Right renal cortex interstitium (tissue), 3 donors: ENCODE measurements at places on chromosomes 2 and 18. TPM values are rescaled to one million over a fixed set of nuclear protein-coding genes. Genes with fewer than 3 reads are reported as not detected.

DNA sequence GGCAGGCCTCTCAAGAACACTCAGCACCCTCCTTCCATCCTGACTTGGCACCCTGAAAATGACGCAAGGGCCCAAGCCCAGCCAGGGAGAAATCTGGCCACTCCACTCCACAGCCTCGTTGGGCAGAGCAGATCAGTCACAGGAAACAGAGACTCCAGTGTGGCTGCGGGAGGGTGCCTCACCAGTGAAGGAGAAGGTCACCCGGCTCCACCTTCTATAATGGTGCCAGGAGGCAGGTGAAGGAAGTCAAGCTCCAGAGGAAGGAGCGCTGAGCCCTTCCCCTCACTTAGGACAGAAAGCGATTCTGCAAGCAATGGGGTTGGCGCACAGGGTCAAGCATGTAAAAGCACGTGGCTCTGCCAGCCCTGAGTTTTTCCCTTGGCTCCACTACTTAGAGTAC, 35.3 kb downstream of the CRACDL start:
- no peak for DNase-seq

- DNase-seq = no peak
Measured at GRCh38 chr2:126901459-126901858, 2.8 kb downstream of the TEX51 start.

DNA sequence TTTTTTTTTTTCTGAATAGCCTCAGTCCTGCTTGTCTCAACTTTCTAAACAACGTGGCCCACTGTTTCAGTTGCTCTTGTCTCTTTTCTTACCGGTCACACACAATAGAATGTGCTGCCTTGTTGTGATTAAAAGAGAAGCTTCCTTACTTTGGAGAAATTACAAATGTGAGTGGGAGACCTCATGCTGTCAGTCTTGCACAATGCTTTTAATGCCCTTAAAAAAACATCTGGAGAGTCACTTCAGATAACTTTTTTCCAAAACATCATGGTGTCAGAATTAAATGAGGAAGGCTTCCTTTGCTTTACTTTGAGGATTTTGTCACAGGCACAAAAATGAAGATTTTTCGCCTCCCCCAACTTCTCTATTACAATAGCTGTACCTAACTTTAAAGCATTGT, 37.7 kb downstream of the LHCGR start:
- DNase-seq = no peak

DNA sequence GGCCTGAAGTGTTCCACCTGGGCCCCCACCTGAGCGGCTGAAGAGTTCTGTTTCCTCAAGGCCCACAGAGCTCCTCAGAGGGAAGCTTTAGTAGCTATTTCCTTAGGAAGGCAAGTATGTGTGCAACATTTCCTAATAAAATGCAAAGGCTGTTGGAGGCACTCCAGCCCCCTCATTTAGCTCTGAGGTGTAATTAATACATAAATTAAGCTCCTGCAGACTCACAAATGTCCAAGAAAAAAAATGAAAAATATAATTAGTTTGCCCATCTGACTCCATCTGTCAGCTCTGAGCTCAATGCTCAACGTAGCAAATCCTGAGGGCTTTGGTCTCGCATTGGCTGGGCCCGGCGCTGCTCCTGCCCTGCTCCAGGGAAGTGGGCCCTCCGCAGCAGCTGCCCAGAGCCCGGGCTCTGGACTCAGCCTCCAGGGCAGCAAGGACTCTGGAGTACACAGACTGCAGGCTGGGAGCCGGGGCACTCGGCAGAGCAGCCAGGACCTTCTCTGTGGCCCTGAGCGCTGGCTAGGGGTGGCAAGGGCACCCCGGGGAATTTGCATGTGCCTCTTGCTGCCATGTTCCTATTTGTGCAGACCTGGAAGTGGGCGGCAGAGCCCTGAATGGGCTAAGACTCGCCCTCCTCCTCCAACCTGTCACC, 23.4 kb upstream of the C1QL2 start:
- no peak for DNase-seq

GRCh38 chr2:107374249-107374648, 452.4 kb upstream of the RGPD4 start:
- DNase-seq = no peak

DNA sequence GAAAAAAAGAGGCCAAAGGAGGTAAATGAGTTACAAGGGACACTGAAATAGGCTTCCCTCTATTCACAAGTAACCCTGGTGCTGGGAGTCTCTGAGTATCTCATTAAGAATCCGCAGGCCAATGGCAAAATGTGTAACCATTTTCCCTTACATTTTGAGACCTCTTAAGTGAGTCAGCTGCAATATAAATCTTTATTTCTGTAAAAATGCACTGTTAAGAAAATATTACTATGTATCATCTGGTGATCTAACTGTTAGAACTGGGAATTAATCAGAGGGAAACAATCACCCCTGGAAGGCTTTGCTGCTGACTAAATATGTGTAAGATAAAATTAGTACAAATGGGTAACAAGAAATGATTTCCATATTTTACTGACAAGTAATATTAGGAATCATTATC, 483.1 kb upstream of the CHST9 start:
- DNase-seq = no peak

DNA sequence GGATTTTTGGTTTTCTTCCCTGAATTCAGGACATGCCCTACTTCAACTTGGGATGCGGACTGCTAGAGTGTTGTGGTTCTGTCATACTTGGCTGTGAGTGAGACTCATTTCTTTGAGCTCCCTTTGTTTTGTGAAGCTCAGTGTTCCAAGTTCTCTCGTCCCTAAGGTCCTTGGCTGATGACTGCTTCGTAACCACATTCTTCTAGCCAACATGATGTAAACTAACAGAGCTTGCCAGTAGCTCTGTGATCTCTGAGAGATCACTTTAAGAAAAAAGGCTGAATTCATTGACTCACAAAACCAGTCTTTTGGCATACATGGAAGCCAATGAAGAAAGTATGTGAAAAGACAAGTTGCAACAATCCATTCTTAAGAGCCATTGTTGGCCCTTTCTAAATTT, 96.9 kb upstream of the MSTN start:
- DNase-seq = no peak

DNA sequence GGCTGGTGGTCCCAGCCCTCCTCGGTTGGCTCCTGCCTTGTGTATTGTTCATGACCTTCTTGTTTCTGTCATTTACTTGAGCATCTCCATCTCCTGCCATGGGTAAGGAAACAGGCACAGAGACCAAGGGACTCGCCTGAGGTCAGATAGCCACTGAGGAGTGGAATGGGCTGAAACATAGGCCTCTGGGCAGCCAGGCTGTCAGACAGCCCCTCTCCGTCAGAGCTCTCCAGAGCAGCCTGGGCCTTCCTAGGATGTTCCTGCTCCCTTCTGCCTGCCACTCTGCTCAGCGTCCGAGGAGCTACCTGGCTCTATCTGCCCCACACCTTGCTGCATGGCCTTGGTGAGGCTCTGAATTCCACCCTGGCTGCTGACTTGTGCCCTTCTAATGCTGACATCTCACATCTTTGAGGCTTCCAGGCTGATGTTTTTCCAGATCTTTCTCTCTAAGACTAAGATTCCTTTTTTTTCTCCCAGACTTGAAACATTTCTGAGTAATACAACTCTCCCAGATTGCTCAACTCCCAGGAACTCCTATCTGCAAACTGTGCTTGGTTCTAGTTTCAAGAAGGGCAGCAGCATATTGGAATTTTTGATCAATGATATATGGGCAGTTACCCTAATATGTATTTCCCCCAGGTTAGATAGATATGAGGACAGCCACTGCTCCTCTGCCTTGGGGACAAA, 67.7 kb downstream of the MCFD2 start:
- DNase-seq = no peak

DNA sequence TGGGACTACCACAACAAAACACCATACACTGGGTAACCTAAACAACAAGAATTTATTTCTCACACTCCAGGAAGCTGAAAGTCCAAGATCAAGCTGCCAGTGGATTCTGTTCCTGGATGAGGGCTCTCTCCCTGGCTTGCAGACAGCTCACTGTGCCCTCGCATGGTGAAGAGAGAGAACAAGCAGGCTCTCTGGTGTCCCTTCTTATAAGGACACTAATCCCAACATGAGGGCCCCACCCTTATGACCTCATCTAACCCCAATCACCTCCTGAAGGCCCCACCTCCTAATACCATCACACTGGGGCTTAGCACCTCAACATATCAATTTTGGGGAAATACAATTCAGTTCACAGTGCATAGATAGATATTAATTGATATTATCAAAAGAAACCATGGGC, 83.5 kb downstream of the BIN1 start:
- DNase-seq = no peak

GRCh38 chr18:79684787-79685186, 5.2 kb downstream of the CTDP1 start:
- DNase-seq = no peak

DNA sequence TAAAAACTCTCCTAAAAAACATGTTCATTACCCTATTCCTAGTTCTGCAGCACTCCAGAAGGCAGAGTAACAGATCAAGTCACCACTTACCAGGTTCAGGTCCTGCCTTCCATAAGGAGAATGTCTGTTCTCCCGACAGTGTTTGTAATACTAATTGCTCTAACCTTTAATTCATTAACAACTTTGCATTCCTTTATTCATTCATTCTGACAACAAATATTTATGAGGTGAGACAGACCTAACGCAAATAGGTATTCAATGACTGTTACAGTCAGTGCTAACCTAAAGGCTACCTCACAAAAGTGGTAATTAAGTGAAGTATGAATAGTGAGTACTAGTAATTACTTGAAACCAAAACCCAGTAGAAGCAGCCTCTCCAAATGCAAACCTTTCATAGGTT, 224.0 kb downstream of the AFF3 start:
- no peak for DNase-seq

The FAP gene
- polyA plus RNA-seq = 12.9 TPM

The STPG4 gene
- not detected for polyA plus RNA-seq

The CABLES1 gene
- 25.8 TPM for polyA plus RNA-seq
